Foreskin melanocyte (primary cell): ENCODE measurements at places on chromosomes 3 and 15.

GRCh38 chr3:129838086-129838485 lies 55.4 kb downstream of the TMCC1 start:
- no peak for DNase-seq

DNA sequence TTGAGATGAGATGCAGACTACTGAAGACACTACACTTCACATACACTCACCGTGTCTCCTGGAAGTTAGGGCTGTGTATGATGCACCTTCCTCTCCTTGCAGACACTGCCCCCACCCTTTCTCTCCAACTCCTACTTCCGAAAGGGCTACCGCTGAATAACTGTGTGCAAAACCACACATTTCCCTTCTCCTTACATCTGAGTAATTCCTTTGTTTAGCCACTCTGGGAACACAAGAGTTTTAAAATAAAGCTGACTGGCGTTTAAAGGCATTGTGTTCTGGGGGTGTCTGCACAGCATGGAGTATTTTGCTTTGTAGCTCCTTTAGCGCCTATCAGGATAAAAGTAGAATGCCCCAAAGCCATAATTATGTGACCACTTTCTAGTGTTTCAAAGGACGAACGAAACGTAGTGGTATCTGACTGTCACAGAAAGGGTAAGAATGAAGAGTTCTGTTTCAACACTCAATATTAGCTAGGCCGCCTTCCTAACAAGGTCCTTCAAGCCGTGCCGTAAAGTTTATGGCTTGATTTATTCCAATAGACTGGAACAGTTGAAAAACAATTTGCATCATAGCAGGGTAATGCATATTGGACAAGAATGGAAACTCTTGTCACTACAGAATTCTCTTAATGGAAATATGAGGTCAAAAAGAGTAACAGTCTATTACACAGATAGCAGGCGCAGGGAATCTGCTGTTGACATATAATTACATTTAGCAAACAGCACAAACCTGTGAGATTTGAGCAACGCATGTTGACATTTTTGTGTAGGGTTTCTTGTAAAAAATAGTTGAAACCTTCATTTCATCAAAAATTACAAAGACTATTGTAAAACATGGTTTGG lies 619.9 kb downstream of the FOXP1 start:
- no peak for DNase-seq

DNA sequence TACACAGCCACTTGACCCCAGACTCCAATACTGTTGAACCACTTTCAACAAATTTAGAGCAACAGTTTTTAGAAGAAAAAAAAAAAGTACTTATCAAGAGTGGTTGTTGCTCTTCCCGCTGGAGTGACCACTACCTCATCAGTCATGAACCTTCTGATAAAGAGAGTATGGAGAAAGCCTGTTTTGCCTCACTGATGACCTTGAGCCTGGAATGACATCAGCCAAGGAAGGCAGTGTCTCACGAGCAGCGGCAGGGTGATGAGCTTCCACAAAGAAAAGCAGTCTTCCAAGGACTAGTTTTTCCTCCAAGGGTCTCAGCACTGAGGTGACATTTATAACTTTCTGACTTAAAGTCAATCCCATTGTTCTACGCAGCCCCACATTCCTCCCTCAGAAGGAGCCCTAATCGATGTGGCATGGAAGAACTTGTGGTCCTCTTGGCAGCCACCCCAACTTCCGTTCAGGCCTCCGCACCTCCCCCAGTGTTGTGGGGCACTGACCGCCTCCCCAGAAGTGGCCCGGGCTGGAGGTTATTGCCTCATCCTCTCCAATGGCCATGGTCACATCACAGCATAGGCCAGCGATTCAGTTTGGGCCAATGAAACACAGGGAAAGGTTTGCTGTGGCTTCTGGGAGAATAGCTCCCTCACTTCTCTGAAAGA lies 1.8 kb upstream of the CYP11A1 start:
- DNase-seq: no peak

GRCh38 chr3:135084405-135084804 lies 289.3 kb downstream of the EPHB1 start:
- DNase-seq: no peak

DNA sequence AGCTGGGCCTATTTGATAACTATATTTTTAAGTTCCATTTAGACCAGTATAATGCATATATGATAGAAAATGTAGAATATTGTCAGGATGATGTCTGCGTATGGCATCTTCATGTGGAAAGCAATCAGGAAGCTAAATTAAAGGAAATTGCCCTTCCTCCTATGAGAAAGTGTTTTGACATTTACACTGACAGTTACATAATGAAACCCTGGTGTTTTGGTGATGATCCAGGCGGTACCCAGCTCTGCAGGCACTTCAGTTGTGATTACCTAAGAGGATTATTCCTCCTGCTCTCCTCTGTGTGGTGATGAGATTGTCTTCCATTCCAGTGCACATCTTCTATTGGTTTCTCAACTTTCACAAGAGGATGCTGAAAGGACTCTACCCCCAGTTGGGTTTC lies 126.5 kb upstream of the MITF start:
- DNase-seq: no peak

DNA sequence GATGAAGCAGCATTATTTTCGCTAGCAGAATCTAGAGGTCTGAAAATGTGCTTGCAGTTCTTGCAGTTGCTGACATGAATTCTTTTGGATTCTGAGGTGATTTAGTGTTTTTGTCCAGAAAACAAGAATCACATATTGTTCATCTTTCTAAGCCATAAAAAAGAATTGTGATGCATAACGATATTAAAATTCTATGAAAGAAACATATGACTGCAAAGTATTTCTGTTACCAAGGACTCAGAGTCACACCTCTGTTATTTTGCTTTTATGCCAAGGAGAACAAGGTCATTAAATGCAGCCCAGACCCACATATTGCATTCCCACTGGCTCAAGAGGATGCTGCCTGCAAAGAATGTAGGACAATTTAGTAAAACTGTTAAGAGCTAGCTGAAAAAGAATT lies 299.8 kb upstream of the GPR149 start:
- no peak for DNase-seq

GRCh38 chr3:129736070-129736469 lies 129.6 kb upstream of the PLXND1 start:
- no peak for DNase-seq
